Ecto neural progenitor cell (in vitro differentiated cells): ENCODE measurements at places on chromosomes 1 and 21.

GRCh38 chr1:247448107-247448791 lies 9.7 kb downstream of the OR2B11 start:
- DNase-seq: peak; percentile 64

DNA sequence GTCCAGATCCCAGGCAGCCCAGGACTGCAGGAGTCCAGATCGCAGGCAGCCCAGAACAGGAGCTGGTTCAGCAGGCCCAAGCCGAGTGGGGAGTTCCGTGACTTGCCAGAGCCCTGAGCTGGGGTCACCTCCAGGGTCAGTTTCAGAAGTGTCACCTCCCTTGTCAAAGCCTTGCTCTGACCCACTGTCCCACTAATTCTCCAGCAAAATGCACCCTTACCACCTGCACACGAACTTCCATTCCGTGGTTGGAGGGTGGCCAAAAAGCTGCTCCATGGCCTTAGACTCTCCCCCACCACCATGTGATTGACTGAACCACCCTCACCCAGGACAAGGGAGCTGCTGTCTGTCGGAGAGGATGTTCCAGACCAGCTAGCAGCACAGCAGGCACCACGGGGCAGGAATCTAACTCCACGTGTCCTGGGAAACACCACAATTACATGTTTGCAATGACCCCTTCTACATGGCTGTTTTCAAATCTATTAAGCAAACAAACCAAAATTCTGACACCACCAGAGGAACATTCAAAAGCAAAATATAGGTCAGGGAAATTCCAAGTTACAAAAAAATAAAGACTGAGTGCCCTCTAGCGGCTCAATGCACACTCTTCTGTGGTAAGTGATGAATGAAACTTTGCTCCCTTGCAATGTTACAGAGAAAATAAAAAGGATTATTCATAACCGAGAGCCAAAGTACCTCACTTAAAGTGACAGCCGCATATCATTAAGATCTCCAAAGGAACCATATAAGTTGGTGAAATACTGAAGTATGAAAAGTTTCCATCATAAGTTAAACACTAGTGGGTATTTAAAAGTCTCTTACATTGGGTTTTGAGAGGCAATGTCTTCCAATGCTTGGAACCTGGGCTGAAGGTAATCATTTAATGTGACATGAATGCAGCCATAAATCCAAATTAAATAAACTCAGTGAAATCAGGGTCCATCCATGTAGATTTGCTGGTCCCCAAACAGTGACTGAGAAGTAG lies 76.3 kb downstream of the NPHP4 start:
- DNase-seq: no peak

- no peak for DNase-seq
Measured at GRCh38 chr21:42344631-42345030, 6.2 kb downstream of the TFF2 start.

GRCh38 chr21:36858320-36858957 lies 108.0 kb downstream of the HLCS start:
- DNase-seq: no peak

GRCh38 chr1:17709981-17710380 lies 45.2 kb upstream of the ACTL8 start:
- no peak for DNase-seq

DNA sequence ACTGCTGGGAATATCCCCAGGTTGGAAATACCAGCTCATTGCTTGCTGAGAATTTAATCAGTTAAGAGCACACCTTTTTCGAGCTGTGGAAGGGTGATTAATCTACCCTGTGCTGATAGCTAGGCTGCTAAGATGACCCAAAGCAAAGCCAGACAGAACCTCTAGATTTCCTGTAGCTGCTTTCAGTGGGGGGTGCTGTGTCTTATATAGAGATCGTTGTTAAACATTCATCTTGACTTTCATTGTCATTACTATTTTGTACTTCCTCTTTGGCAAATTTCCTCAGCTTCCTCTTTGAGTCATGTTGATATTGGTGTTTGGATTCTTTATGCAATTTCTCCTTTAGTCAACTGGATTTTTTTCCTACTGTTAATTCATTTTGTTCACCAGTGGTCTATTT lies 155.3 kb downstream of the DISC1 start:
- DNase-seq: no peak

- no peak for DNase-seq
Measured at GRCh38 chr1:160309571-160309970, 24.6 kb upstream of the PEX19 start.

DNA sequence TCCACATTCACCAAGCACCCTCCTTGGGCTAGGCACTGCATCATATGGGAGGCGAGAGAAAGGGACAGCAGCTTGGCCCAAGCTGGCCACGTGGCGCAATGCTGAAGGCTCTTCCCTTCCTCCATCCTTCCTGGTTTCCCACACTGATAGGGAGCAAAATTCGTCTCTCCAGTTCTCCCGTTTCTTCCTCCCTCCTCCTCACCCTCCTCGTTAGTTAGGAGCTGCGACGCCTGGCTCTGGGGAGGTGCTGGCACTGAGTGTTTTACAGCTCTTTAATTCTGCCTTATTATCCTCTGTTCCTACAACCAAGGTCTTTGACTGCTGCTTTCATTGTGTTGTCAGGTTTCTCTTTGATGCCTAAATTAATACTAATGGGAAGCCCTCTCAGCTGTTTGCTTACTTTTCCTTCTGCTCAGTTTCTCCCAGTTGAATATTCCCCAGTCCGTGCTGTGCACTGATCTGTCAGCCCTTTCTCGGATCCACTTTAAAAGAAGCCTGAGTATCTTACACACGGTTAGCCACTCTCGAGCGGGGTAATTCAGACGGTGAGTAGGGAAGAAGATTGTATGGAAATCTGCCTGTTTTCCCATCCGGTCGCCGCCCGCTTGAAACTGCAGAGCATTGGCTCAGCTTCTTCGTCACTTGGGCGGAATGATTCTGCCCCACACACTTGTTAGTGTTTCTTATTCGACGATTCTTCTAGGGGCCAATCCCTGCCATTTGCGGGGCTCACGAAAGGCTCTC lies 56.2 kb upstream of the SMYD2 start:
- DNase-seq: no peak

- DNase-seq: peak; percentile 74
Measured at GRCh38 chr1:242524571-242525359, at the start of gene PLD5. PLD5 (minus strand) TSS chr1:242524697.

DNA sequence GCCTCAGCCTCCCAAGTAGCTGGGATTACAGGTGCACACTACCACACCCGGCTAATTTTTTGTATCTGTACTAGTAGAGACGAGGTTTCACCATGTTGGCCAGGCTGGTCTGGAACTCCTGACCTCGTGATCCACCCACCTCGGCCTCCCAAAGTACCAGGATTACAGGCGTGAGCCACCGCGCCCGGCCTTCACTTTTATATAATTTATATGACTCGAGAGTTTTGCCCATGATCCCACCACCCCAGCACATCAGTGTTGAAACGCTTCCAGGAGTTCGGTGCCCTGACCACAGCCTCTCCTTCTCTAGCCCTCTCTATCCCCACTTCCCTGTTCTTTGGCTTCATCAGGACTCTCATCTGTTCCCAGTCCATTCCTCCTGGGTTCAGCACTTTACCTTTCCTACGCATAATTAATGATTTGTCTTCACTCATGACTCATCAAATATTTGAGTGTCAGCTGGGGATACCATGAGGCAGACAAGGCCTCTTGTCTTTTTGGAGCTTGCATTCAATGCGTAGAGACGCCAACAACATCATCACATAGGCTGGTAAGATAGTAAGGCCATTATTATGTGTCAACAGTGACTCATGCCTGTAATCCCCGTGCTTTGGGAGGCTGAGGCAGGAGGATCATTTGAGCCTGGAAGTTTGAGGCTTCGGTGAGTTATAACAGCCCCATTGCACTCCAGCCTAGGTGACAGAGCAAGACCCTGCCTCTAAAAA lies 1.4 kb downstream of the PMF1 start:
- DNase-seq: no peak

- no peak for DNase-seq
Measured at GRCh38 chr1:64975127-64975526, 8.8 kb upstream of the JAK1 start.

DNA sequence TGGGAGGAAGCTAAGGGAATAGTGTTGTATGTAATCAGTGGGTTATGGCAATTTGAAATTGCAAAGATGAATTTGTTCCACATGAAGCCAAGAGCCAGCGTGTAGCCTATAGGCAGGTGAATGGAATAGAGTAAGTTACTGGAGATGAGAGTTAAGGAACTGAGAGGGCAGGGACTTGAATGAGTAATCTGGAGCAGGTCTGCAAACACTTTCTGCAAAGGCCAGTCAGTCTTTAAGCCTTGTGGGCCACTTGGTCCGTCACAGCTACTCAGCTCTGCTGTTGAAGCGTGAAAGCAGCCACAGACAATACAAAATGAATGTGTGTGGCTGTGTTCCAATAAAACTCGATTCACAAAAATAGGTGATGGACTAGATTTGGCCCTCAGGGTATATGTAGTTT lies 29.2 kb downstream of the SZT2 start:
- DNase-seq: no peak

DNA sequence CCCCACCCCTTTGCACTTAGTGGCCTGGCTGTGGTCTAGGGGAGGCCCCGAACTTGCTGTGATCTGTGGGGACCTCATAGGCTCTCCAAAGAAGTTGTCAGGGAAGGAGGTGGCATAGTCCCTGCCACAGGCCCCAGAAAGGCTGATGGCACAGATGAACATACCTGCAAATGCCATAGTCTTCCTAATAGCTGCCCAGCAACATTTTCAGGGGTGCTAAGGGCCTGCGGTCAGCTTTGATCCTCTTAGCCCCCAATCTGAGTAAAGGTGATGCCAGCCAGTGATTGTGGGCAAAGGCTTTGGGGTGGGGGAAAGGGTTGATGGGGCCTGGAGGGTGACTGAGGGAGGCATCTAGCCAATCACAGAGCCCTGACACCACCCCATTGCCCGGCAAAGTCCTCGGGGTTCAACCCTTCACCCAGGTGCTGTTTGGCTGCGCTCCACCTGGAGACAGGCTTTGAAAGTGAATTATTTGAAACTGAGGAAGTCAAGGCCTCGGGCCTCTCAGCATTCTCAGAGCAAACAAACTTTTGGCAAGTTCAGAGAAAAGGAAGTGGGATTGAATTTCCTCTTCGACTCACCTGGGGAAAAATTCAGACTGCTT lies 35.8 kb downstream of the PAX7 start:
- DNase-seq: no peak

DNA sequence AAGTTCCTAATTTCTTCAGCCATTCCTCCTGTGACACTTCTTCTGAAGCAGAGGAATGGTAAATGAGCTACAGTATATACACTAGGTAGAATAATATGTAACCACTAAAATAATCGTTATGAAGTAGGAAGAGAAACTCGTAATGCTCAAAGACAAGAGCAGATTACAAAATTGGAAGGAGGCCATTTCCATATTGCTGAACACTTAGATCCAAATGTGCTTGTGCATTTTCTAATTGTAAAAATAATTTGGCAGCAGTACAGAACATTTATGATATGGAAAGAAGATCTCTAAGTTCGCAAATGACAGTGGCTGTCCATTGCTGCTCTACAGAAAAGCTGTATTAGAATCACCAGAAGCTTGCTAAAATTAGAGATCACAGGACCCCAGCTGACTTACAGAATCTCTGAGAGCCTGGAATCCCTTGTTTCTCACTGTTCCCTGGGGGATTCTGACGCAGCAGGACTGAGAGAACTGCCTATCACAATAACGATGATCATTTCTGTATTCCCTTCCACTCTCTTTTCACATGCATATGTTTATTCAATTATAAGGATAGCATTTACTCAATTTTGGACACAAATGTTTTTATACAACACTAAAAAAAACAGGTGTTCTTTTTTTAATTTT lies 242.1 kb downstream of the OMA1 start:
- DNase-seq: no peak

DNA sequence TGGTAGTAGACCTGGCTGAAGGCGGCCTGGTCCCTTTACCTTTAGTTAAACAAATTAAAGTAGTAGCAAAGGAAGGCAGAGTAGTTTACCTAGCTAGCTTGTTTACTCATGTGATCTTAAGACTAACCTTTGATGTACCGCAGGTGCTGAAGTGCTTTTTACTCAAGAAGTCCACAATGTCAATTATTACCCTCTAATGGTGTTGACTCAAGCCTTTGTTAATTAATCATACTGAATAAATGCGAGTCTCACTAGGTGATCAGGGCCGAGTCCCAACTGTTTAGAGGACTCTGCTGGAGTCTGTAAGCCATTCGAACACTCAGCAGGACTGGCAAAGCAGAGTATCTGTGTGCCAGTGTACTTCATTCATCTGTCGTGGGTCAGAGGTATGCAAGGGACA lies 381.1 kb upstream of the NCAM2 start:
- no peak for DNase-seq

DNA sequence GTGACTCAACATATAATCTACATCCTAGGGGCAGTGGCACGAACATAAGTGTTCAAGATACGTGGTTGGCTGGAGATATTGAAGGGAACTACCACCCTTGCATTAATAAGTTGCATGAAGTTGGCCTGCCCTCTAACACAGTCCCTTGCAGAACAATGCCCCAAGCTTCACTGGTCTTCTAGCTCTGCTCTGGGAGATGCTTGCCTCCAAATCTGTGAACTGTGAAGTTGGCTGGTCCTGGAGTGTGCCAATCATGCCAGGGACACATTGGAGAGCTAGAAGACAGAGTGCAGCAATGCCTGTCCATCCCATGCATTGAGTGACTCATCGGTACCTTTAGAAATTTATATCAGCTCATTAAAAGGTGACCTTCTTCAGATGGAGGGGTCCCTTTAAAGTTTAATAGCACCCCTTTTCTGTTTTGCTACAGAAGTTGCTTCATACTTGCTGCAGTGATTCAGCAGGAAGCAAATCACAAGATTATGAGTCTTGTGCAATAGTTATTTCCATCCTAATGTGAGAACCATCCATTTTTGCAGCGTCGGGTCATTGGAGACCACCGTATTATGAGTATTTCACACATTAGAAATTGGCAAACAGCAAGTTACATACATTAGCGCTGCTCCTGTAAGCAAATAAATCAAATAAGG lies 55.2 kb upstream of the KAZN start:
- DNase-seq: no peak

DNA sequence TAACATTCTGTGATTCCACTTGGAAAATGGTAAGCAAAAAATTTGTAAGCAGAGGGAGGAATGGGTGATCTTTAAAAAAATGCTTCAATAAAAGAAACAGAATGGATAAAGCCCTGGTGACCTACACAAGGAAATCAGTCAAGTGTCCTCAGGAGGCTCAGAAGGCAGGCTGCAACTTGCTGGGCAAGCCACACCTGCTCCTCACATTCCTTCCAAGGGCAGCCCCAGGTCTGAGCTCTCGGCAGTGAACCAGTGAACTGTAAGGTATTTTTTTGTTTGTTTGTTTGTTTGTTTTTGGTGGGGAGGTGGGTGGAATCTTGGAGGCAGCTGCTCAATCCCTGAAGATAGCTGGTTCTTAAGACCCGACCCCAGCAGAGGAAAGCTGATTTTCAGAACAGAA lies 4.4 kb downstream of the TACSTD2 start:
- DNase-seq: no peak

- DNase-seq: no peak
Measured at GRCh38 chr1:6918925-6919511, 133.8 kb downstream of the CAMTA1 start.

GRCh38 chr1:185040408-185040735 lies 5.0 kb upstream of the RNF2 start:
- DNase-seq: no peak
